Femur (tissue), 1 donor: ENCODE measurements at places on chromosomes 2 and 18.

GRCh38 chr2:165273176-165273575 is 34.0 kb downstream of the SCN2A start:
- DNase-seq: no peak

- DNase-seq: no peak
Observed at GRCh38 chr18:66603941-66604627, at the start of gene CDH19. CDH19 (minus strand) TSS chr18:66604090; CDS start chr18:66572204, 31,886 bp downstream.

DNA sequence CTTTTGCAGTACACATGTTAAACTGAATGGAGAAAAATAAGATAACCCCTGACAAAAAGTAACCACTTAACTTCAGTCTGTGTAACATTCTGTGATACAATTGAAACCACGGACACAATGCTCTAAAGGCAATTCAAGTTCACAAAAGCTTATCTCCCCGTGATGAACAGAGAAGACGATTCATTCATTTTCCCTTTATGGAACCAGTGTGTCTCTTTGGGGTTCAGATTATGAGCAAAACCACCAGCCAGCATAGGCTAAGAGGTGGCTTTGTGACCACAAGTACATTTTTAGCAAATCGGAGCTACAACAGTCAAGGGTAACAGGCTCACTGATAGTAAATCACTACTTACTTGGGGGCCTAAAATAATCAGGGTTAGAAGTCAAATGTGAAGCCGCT is 120.6 kb upstream of the SMAD7 start:
- no peak for DNase-seq

DNA sequence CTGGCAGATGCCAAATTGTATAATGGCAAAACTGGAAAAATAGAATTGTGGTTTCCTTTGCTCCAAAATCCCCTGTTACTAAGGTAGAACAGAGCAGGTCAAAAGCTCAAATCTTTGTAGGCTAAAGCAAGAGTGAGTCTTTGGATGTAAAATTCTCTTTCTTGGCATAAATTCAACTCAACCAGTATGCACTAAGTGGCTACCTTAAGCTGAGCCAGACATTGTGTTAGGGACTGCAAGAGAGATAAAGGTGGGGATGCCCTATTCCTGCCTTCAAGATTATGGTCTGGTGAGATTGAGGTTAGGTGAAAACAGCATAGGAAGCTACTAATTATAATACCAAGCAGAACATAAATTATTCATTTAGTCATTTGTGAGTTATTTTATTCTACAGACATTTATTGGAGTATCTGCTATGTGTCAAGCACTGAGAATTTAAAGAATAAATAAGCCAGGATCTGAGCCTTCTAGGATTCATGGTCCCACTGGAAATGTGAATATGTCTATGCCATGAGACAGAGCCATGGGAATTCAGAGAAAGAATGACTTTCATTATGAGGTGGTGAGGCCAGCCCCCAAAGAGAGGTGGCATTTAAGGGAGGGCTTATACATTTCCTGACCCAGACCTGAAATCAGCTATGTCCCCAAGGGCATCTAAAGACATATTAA is 198.0 kb upstream of the NCKAP5 start:
- DNase-seq: no peak

GRCh38 chr2:168552450-168552856 is 96.4 kb downstream of the CERS6 start:
- no peak for DNase-seq
